ENCODE measurements at places on chromosomes 16 and 17. TPM values are rescaled to one million over a fixed set of nuclear protein-coding genes. Genes with fewer than 3 reads are reported as not detected.

DNA sequence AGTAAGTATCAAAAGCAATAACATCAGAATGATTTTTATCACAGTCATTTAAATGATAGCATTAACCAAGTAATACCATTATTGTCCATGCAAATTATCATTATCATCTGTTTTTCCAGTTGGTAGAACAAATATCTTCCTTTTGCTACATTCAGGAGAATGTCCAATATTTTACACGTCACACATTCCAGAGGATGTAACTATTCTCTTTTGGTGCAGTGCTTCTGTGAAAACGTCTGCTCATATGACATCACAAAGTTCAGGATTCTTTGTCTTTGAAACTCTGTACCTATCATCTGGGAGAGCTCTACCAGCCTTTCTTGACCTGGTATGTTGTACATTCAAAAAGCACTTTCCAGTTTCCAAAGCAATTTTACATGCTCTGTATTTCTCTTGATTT is 40.2 kb upstream of the PITPNM3 start:
- no peak for DNase-seq

DNA sequence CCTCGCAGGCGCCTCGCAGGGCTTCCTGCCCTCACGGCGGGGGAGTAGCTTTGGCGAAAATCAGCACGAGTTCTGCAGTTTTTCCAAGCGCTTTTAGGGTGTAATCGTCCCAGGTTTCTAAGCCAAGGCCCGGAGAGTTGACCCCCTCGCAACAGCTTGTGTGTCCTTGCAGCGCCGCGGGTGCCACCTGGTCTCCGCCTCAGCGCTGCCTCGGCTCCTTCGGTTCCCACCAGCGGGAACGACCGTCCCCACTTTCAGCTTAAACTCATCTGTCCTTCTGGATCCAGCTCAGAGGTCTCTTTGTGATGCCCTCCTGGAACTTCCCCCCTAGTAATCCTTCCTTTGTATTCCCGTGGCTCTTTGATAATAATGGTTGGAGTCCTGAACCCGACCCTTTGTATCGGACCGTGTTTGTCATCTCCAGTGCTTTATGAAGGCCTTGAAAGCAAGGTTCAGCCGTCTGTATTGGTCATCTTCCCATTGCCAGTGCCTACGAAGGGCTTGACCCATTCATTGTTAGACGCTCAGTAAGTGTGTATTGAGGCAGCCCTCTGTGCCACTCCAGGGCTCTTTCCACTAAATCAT is 858 bp upstream of the SMARCE1 start:
- DNase-seq: peak; percentile 38

DNA sequence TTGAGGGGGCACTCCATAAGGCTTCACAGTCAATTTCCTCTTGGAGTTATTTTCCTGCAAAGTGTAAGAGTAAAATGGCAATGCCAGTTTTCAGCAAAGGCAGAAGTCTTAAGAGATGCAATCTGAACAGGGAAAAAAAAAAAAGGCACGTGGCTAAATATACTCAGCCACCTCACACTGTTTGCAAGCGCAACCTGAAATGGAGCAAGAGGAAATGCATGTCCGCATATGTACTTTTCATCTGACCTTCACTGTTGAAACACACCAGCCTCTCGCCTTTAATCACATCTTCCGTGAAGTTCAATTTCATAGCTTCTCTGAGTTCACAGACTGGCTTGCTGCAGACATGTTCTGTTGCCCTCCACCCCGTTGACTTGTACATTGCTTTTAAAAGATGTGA is 101.4 kb downstream of the KATNIP start:
- DNase-seq: no peak

GRCh38 chr16:23634461-23635036 is 6.6 kb downstream of the PALB2 start:
- no peak for DNase-seq

DNA sequence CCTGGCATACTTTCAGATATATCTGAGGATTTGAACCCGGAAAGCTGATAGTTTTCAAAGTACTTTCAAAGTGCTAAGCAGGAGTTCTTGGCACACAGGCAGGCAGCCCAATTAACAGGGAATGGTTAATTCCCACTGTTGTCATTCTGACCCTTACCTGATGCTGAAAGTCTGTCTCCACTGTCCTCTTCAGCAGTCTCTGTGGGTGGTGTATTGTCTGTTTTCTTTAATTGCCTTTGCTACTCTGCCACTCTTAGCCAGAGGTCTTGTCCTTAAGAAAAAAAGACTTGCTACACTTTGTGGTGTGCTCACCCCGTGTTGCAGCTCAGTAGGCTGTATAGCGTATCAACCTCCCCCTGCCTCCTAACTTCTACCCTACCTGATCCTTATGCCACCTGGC is 63.2 kb upstream of the SLC12A3 start:
- DNase-seq: no peak

- DNase-seq: no peak
Measured at GRCh38 chr17:81126281-81127132, 38.8 kb upstream of the PVALEF start.

DNA sequence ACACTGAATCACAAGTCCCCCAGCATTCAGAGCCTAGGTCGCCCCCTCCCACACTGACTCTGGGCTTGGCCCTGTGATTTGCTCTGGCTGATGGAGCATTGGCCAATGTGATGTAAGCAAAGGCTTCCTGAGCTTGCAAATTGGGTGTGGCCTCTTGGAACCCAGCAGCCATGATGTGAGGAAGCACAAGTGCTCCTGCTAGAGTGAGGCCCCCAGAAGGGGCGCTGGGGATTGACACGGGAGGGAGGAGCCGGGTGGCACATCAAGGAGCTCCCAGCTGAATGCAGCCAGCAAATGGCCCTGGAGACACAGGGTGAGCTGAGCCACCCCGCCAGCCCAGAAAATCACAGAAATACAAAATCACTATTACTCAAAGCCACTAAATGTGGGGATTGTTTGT is 308.5 kb downstream of the C16orf95 start:
- no peak for DNase-seq

GRCh38 chr16:68367440-68367839 is 56.6 kb downstream of the PRMT7 start:
- no peak for DNase-seq

- no peak for DNase-seq
Measured at GRCh38 chr16:71626858-71627213, 852 bp downstream of the MARVELD3 start.

DNA sequence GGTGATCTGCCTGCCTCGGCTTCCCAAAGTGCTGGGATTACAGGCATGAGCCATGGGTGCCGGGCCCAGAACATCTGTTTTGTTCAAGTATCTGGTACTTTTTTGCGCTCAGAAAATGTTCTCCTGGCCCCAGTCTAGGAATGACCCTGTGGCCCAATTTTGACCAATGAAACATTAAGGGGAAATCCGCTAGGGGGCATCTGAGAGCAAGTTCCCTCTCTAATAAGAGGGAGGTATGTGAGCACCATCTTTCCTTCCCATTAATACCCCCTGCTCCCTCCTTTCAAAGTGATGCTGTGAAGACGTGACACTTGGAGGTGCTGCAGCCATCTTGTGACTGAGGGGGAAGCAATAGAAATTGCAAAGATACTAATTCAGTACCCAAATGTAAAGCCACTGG is 16.5 kb upstream of the CLEC3A start:
- no peak for DNase-seq

DNA sequence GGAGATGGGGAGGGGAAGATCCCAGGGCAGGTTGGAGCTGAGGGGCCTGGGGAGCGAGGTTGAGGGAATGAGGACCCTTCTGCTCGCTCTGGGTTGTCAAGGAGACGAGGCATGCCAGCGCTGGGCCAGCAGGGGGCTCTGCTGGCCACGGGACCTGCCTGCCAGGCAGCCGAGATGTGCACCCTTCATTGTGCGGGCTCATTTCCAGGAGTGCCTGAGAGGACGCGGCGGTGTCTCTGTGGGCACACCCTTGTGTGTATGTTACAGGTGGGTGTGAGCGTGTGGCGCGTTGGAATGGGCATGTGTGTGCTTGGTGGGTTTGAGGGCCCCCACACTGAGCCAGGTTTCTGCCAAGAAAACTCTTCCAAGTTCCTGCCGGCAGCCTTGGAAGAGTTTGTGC is 15.9 kb downstream of the ARHGAP23 start:
- DNase-seq: peak; percentile 57

DNA sequence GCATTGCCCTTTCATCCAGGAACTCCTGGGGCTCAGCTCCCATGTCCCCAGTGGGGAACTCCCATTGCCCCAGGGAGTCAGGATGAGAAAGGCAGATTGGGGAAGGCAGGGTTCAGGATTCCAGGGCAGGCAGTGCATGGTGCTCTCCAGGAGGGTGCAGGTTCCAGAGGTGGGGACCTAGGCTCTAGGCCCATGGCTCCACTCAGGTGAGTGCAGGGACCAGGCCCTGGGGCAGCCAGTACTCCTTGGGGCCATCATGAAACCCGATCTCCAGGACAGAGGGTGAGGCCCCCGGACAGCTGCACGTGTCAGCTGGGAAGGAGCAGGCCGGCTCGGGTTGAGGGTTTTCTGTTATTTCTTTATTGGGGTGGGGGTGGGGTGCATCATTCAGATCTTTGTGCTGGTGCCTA is 1.3 kb upstream of the MTSS2 start:
- no peak for DNase-seq

- no peak for DNase-seq
Measured at GRCh38 chr17:44655983-44656710, at the start of gene MEIOC. TSS of gene MEIOC (plus strand) at chr17:44656468. CDS start at chr17:44656614, 146 bp downstream.

- no peak for DNase-seq
Measured at GRCh38 chr17:59007995-59008394, 98.7 kb downstream of the TRIM37 start.

GRCh38 chr17:5587438-5588032 is 3.2 kb upstream of the NLRP1 start:
- peak; percentile 85 for DNase-seq

GRCh38 chr16:87333101-87333500 is 15.9 kb upstream of the C16orf95 start:
- no peak for DNase-seq

DNA sequence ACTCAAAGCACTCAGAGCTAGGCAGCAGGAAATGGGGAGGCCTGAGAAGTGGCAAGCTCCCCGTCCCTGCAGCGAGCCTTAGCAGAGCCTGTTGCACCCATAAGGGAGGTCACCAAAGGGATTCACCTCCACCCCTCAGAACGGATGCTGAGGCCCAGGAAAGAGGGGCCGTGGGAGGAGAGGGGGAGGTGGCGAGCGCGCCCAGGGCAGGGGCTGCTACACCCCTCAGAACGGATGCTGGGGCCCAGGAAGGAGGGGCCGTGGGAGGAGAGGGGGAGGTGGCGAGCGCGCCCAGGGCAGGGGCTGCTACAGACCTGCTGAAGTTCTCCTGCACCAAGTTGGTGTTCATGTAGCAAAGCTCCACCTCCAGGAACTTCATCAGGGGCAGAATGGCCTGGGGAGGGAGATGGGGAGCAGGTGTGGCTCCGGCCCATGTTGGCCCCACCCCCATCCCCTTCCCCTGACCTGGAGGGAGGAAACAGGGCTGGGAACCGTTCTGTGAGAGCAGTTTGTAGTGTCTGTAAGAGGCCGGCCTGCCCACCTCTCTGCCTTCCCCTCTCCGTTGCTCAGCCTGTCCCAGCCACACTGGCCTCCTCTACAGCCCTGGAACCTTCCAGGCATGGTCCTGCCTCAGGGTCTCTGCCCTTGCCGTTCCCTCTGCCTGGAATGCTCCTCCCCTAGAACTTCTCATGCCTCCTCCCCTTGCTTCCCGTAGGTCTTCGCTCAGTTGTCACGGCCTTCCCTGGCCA is 11.4 kb downstream of the UNC13D start:
- no peak for DNase-seq

- no peak for DNase-seq
Measured at GRCh38 chr16:2341456-2342447, 1.2 kb upstream of the ABCA3 start.

DNA sequence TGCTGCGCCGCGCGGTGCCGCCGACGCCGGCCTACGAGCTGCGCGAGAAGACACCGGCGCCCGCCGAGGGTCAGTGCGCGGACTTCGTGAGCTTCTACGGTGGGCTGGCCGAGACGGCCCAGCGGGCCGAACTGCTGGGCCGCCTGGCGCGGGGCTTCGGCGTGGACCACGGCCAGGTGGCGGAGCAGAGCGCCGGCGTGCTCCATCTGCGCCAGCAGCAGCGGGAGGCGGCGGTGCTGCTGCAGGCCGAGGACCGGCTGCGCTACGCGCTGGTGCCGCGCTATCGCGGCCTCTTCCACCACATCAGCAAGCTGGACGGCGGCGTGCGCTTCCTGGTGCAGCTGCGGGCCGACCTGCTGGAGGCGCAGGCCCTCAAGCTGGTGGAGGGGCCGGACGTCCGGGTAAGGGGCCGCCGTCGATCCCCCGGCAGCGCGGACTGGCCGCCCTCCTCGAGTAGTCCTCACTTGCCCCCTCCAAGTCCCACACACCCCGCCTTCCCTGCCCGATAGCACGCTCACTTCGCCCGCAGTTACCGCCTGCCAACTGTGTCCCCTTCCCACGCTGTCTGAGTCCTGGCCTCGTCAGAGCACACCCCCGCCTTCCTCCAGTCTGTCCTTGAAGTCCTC is 470 bp downstream of the MLYCD start:
- peak; percentile 56 for DNase-seq

GRCh38 chr17:44132275-44132821 is 8.9 kb upstream of the HDAC5 start:
- DNase-seq: no peak

- no peak for DNase-seq
Measured at GRCh38 chr17:66834919-66835454, at the start of gene CACNG5. TSS of gene CACNG5 (plus strand) at chr17:66835117. CDS start at chr17:66877333, 42,216 bp downstream.

DNA sequence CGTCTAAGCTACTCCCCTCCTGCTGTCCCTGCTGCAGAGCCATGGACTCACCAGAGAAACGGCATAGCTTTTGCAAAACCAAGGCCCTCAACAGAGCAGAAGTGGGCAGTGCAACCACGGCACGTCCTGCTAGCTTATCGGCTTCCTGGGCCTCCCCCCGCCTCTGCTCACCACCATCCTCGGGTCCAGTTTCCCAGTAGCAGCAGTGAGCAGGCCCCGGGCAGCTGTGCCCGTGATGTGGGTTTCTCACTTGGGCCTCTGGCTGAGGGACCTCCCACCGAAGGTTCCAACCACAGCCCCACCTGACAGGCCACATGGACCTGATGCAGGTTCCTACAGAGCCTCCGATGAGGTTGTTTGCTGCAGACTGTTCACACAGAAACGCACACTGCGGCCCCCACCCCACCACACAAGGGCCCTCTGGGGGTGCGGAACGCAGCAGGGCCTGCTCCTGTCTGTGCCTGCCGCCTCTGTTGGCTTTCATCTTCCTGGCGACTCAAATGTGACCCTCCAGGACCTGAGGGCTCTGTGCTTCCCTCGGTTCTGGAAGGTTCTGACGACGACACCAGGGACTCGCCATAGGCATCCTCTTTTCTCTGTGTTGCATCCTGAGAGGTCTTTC is 24.8 kb downstream of the PDIA2 start:
- no peak for DNase-seq

DNA sequence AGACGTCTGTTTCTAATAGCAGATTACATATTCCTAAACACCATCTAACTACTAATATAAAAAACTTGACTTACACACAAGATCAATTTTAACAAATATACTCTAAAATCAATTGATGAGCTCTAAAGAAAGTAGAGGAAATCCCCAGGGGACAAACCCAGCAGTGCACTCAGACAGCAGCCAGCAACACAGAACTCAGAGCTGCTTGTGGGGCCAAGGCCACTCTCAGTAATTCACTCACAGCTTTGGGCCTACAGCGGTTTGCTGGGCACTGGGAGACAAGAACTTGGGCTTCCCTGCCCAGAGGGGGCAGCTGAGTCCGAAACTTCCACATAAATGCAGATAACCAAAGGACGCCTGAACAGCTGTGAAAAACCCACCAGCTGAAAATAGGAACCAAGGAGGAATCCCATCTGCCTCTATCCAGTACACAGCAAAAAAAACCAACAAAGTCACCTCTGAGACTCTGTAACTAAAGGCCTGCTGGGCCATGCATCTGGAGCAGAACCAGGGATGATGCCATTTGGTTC is 21.4 kb downstream of the NPLOC4 start:
- DNase-seq: no peak

ADAD2 gene
- total RNA-seq: not detected

ABI3 gene
- total RNA-seq: not detected

SPNS2 gene
- 0.27 TPM for total RNA-seq

CLDN9 gene
- not detected for total RNA-seq

SBK1 gene
- total RNA-seq: not detected

Data from fibroblast of the aortic adventitia (primary cell).